ENCODE measurements at places on chromosomes 16 and 17.

- peak; percentile 57 for DNase-seq
- H3K4me3 ChIP-seq, result peak overlapping the region; percentile 89
- peak overlapping the region; percentile 97 for H3K27ac ChIP-seq
- H3K27me3 ChIP-seq, result no peaks in the 10 kb centered on the region
- H3K36me3 ChIP-seq, result no peaks in the 10 kb centered on the region
These were observed 1.0 kb upstream of the ARMC5 start for GRCh38 chr16:31458073-31458843.

DNA sequence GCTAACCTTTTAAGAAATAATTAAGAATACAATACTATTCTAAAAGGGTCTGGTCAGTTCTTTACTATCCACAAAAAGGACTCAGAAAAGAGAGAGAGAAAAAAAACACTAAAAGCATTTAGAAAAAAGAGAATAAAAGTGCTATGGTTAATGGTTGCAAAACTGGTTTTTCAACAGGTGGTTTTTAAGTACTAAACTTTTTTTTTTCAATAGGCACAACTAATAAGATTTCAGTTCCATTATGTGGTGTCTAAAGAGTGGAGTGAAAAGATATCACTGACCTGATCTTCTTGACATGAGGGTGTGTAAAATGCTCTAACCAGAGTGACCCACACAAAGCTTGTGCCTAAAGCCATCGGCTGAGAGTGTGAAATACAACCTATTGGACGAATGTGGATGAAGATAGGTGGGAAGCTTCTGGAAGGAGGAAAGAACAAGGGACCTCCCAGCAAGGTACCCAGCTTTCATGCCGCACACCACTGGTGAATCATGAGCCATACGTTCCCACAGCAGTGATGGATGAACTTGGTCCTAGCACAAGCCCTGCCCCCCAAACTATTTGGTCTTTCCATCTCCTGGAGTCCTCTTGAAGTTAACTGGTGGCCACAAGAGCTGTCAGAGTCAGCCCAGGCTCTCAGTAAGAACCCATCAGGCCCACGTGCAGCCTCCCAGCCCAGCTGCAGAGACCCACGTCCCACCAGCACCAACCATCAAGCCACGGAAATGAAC is 103.0 kb downstream of the ZFHX3 start:
- no peak overlapping the region for H3K4me3 ChIP-seq
- H3K4me1 ChIP-seq, result peaks cover 62% of the 10 kb centered on the region
- no peak for DNase-seq
- H3K27ac ChIP-seq, result no peak overlapping the region
- H3K27me3 ChIP-seq, result peaks cover 3% of the 10 kb centered on the region
- H3K36me3 ChIP-seq, result peaks cover 46% of the 10 kb centered on the region

- H3K4me3 ChIP-seq, result no peak overlapping the region
- peaks cover 4% of the 10 kb centered on the region for H3K27me3 ChIP-seq
- no peak overlapping the region for H3K27ac ChIP-seq
- peaks cover 56% of the 10 kb centered on the region for H3K4me1 ChIP-seq
- no peak for DNase-seq
These were observed 86.6 kb downstream of the SNX11 start for GRCh38 chr17:48194097-48194550.

DNA sequence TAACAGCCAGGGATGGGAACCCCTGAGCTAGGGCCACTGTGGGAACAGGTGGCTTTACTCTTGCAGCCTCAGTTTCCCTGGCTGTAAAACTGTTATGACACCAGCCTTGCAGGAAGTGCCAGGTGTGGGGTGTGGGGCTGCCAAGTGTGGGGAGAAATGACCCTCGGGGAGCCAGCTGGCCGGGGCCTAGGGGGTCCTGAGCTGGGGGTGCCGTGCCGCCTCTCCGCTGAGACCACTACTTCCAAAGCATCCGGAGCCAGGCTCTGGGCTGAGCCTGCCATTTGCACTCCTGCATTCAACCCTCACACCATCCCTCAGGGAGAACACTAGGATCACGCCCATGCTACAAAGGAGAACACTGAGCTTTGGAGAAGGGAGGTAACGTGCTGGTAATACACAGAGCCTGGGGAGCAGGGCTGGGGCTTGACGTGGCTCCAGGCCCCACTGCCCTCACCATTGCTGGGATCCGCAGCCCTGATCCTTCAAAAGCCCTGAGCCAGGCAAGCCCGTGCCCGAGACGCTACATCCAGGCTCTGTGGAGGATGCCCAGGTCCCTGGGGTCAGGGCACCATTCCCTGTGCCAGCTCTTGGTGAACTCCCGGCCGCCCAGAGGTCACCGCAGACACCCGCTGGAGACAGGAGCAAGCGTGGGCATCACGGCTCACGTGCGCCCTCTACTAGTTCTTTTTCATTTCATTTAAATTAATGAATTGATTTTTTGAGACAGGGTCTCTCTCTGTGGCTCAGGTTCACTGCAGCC is 28.8 kb upstream of the GINS2 start:
- no peak overlapping the region for H3K4me3 ChIP-seq
- H3K27ac ChIP-seq, result no peak overlapping the region
- peaks cover 30% of the 10 kb centered on the region for H3K4me1 ChIP-seq
- no peaks in the 10 kb centered on the region for H3K36me3 ChIP-seq
- DNase-seq, result peak; percentile 74
- peaks cover 65% of the 10 kb centered on the region for H3K27me3 ChIP-seq

DNA sequence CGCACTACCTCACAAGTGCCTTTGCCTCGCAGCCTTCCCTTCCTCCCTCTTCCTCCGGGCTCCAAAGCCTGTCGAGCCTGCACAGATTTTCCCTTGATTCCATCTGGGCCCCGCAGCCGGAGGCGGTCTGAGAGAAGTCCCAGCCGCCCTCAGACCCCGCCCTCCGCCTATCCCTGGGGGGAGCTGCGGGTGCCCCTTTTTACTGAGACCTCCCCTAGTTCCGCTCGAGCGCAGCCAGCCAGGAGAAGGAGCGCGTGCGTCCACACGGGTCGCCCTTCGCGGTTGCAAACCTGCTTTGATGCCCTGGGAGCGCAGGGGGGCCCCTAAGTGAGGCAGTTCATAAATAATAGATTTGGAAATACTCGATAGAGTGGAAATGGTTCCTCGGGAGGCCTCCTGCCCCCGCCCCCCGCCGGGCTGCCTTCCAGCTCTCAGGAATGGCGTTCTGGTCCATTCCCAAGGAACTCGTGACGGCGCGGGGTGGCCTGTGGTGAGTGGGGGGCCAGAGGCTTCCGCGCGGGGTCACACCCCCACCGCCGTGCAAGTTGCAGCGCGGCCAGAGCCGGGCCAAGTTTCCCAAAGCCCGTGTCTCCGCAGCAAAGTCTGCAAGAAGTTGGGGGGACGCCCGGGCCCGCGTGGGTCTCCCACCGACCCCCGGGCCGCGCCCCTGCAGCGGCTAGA is 610 bp downstream of the C16orf74 start:
- no peak overlapping the region for H3K27ac ChIP-seq
- peak; percentile 48 for DNase-seq
- H3K4me1 ChIP-seq, result peaks cover 29% of the 10 kb centered on the region
- peak overlapping the region; percentile 85 for H3K4me3 ChIP-seq
- H3K27me3 ChIP-seq, result peaks cover 85% of the 10 kb centered on the region

DNA sequence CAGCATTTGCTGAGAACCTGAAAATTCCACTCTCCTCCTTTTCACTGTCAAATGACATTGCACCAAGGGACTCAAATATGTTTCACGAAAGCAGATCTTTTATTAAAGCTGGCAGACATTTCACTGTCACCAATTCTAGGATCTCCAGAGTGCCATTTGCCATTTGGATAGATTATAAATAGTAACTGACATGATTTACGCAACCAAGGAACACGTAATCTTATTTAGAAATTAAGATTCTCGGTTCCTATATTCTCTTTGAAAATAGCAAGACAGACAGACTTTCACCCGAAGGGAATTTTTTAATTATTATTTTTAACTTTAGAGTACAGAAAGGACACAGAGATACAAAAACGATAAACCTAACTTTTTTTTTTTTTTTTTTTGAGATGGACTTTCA is 49.6 kb downstream of the ANKFY1 start:
- H3K36me3 ChIP-seq, result peaks cover 60% of the 10 kb centered on the region
- H3K4me3 ChIP-seq, result no peak overlapping the region
- H3K4me1 ChIP-seq, result peaks cover 14% of the 10 kb centered on the region
- H3K27me3 ChIP-seq, result no peaks in the 10 kb centered on the region

- H3K36me3 ChIP-seq, result peaks cover 8% of the 10 kb centered on the region
- H3K4me3 ChIP-seq, result no peak within 1 kb of the TSS
- peak; percentile 91 for DNase-seq
- peak within 1 kb of the TSS; percentile 98 for H3K27ac ChIP-seq
- no peaks in the 10 kb centered on the region for H3K27me3 ChIP-seq
These were observed at the start of gene TSR1 for GRCh38 chr17:2336215-2336851. Gene TSR1 (minus strand): TSS chr17:2336457. CDS start chr17:2336427, 30 bp downstream.

GRCh38 chr16:5075637-5076036 is 4.0 kb downstream of the ALG1 start:
- no peak for DNase-seq
- H3K4me3 ChIP-seq, result no peak overlapping the region
- H3K4me1 ChIP-seq, result peaks cover 15% of the 10 kb centered on the region
- H3K36me3 ChIP-seq, result peaks cover 19% of the 10 kb centered on the region
- H3K27ac ChIP-seq, result no peak overlapping the region

DNA sequence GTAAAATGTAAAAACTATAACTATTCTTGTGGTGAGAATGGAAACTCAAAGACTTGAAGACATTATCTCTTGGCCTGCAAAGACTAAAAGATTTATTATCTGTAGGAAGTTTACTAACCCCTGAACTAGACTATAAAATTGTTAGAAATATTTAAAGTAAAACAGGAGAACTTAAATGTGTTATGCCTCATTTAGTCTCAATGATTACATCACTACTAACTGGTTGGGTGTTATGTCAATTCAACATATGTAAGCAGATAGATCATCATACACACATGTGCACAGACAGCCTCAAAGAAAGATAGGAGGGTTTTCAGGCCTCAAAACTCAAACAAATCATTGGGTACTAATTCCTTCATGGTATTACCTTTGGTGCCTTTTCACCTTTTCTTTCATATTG is 7.6 kb downstream of the STX8 start:
- H3K4me1 ChIP-seq, result peaks cover 12% of the 10 kb centered on the region
- no peak for DNase-seq
- no peak overlapping the region for H3K27ac ChIP-seq

GRCh38 chr17:76452127-76452659 is 759 bp downstream of the UBE2O start:
- peaks cover 47% of the 10 kb centered on the region for H3K4me1 ChIP-seq
- H3K27me3 ChIP-seq, result no peaks in the 10 kb centered on the region
- peak; percentile 29 for DNase-seq
- H3K36me3 ChIP-seq, result peaks cover 3% of the 10 kb centered on the region
- peak overlapping the region; percentile 91 for H3K4me3 ChIP-seq
- H3K27ac ChIP-seq, result no peak overlapping the region

DNA sequence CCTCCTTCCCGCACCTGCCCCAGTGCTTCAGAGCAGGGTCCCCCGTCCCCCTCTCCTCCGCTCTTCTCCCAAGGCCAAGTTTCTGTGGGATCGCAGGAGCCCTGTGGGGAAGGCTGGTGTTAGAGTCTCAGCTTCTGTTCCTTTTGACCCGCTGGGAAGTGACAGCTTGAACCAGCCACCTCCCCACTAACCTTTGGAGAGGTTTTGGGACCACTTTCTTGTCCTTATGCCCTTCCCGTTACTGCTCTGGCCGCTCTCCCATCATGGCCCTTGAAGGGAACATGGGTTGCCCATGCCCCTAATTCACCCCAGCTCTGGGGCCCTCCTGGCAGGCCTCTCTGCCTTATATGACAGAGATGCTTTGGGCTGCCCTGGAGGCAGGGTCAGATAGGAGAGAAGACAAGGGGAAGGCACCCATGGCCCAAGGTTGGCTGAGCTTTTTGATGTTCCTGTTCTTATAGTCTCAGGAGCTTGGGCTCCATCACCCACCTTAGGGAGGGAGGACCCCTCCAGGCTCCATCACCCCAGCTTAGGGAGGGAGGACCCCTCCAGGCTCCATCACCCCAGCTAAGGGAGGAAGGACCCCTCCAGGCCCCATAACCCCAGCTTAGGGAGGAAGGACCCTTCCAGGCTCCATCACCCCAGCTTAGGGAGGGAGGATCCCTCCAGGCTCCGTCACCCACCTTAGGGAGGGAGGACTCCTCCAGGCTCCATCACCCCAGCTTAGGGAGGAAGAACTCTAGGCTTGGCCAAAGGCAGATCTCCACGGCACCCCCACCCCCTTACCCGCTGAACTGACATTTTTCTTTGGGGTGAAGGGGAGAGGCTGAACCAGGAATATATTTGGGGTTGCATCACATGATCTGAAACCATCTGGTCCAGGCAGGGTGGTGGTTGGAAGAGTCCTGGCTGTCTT is 45.0 kb downstream of the NT5M start:
- no peak for DNase-seq
- no peak overlapping the region for H3K27ac ChIP-seq
- H3K4me3 ChIP-seq, result no peak overlapping the region
- H3K36me3 ChIP-seq, result no peaks in the 10 kb centered on the region
- no peaks in the 10 kb centered on the region for H3K27me3 ChIP-seq

DNA sequence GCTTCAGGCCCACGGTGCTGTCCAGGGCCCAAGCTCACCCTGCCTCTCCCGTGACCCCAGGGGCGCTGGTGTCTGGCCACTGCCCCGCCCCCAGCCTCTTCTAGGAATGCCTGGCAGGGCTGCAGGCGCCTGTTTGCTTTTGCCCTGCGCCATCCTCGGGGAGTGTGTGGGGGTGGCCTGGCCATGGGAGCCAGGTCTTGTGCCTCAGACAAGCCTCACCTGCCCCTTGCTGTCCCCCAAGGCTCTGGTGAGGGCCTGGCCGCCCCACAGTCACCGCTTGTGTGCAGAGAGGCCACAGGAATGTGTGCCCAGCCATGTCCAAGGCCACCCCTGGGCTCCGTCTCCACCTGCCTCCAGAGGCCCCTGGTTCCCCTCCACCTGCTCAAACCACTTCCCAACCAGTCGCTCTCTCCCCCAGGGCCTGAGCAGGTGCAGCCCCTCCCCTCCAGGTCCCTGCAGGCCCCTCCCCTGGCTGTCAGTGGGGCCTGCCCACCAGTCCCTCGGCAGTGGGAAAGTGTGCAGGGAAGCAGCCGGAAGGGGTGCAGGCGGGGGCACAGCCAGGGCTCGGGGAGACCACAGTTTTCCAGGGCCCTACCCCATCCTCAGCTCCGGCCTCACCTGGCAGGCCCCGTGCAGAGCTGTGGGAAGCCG is 841 bp upstream of the IGFALS start:
- H3K4me1 ChIP-seq, result no peaks in the 10 kb centered on the region
- no peak overlapping the region for H3K4me3 ChIP-seq
- no peaks in the 10 kb centered on the region for H3K27me3 ChIP-seq
- no peak overlapping the region for H3K27ac ChIP-seq
- peaks cover 32% of the 10 kb centered on the region for H3K36me3 ChIP-seq

- no peak overlapping the region for H3K4me3 ChIP-seq
- H3K27me3 ChIP-seq, result peaks cover 32% of the 10 kb centered on the region
- H3K27ac ChIP-seq, result peak overlapping the region; percentile 97
- no peak for DNase-seq
- H3K4me1 ChIP-seq, result peaks cover 62% of the 10 kb centered on the region
- no peaks in the 10 kb centered on the region for H3K36me3 ChIP-seq
These were observed 145.0 kb downstream of the SEC14L1 start for GRCh38 chr17:77285594-77286390.

DNA sequence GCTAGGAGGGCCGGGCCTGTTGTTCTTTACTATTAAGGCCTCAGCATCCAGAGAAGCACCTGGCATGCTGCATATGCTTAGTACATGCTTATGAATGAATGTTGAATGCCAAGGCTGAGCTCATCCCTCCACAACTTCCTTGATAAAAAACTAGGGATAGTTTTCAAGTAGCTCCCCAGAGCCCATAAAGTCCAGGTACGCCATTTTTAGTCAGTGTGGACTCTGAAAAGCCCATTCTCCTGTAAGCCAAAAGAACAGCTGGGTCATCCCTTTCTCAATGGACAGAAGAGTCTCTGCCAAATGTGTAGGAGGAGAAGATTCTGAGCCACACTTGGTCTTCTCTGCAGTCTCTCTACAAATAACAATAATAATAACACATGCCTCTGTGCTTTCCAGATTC is 8.9 kb upstream of the ITGB3 start:
- no peak overlapping the region for H3K27ac ChIP-seq
- peaks cover 2% of the 10 kb centered on the region for H3K4me1 ChIP-seq
- H3K4me3 ChIP-seq, result no peak overlapping the region
- no peak for DNase-seq
- no peaks in the 10 kb centered on the region for H3K36me3 ChIP-seq

Data from nephron progenitor cell (in vitro differentiated cells).